ENCODE measurements at places on chromosomes 3 and 15. TPM values are rescaled to one million over a fixed set of nuclear protein-coding genes. Genes with fewer than 3 reads are reported as not detected.

The RARB gene
- total RNA-seq = 8.9 TPM

The LXN gene
- 16.5 TPM for total RNA-seq

The SLC6A11 gene
- total RNA-seq = 0.11 TPM

The ZNF860 gene
- 0.80 TPM for total RNA-seq

The PIK3CB gene
- total RNA-seq = 23.7 TPM

The SAMMSON gene
- total RNA-seq = not detected

The TMEM266 gene
- not detected for total RNA-seq

The ADAMTS9 gene
- total RNA-seq = 29.9 TPM

The PARP15 gene
- 0.82 TPM for total RNA-seq

The LRRIQ4 gene
- 0.43 TPM for total RNA-seq

The SYNM gene
- total RNA-seq = 43.6 TPM

The HRH1 gene
- total RNA-seq = 6.0 TPM

The PCCB gene
- 22.1 TPM for total RNA-seq

DNA sequence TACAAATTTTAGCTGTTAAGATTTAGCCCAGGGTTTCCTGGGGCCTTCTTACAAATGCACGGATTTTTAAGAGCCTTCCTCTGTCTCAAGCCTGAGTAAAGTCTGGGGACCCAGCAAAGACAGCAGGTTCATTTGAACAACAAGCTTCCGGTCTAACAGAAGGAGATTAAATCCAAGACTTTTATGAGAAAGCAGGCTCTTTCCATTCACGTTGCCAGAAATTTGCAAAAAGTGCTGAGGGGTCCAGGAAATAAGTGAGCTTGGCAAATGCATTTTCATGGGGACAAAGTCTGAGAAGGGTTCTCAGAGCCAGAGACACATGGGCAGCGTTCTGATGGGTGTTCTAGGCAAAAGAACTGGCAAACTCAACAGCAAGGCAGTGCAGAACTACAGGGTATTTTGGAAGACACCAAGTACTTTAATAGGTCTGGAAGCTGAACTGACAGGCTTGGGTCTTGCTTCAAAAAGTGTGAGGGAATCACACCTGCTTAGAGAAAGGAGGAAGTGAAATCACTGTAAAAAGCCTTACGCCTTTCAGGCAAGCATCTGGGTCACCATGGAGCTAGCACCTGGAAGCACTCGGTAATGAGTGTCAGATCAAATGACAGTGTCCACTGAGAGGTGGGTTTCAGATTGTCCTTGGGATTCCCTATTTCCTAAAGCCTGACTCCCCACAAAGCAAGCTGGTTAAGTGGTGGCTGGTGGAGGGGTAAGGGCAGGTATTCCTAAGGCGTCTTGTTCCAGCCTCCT, 115.8 kb upstream of the ARHGEF3 start:
- no peak for DNase-seq

DNA sequence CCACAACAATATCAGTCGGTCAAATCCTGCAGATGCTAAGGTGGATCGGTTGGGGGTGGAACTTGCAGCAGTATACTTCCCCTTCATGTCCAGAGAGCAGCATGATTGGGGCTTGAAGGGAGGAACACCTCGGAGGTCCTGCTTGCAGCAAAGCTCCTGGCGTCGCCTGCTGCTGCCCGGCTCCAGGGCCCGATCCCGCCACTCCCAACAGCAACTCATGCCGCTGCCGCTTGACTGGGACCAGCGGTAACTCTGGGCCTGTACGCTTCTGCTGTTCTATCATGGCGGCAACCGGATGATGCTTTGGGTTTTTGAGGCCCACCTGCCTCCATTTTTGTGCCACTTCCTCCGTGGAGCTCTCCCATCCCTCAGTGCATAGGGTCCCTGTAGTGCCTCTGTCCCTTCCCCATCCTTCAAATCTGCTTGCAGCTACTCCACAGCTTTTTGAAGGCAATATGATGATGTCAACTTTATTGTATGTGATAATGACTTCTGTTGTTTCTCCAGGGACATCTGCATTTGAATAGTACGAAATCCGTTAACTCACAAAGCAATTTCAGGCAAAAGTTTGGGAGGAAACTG, 56.3 kb downstream of the KCNAB1 start:
- no peak for DNase-seq

- DNase-seq = no peak
These were observed 31.3 kb upstream of the RAB6B start for GRCh38 chr3:133926736-133927539.

DNA sequence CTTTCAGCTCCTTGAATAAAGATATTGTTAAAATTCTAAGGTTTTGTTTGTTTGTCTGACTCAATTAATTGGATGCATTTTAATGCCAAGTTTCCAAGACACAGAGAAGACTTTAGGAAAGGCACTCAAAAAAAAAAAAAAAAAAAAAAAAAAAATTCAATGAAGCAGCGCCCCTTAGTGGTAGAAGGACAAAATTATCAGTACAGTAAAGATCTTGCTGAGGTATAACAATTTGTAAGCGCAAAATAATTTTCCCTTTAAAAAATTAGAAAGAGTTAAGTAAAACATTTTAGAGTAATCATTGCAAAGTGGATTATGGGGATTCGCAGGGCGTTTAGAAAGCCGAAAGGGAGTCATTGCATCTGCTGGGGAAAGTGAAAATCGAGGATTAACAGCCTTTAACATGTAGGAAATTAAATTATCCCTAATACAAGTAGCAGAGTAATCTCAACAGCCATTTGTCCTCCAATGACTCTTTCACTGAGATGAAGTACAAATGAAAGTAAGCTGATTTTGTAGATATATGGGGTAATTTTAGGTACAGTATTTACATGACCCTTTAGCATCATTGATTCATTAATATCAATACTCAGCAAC, 5.8 kb upstream of the DIS3L start:
- DNase-seq = no peak

- no peak for DNase-seq
These were observed 4.4 kb upstream of the ABHD5 start for GRCh38 chr3:43686333-43686699.

DNA sequence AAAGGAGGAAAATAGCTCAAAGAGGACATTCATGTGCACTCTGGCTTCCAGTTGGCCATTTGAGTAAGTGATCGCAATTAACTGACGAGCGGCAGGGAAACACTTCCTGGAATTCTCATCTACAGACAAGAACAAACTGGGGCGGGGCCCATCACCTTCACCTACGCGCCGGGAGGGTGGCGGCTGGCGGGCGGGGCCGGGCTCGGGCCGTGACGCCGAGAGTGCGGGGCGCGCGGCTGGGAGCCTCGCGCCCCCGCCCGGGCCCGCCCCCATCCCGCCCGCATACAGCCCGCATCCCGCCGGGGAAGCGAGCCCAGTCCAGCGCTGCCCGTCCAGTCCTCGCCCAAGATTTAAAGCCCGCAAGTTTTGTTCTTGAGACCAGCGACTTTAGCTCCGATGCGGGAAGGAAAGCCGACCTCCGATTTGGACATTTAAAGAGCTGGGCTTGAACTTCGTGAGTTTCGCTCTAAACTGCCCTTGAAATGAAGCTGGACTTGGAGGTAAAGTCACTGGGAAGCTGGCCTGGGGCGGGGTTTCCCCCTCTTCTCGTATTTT, at the start of gene B3GNT5:
Gene B3GNT5 (plus strand): TSS at position 281 of the 555 bp plus-strand sequence. CDS start 16,546 bp downstream, outside the sequence.
- DNase-seq = peak; percentile 33

- no peak for DNase-seq
These were observed 177.9 kb downstream of the SATB1 start for GRCh38 chr3:18247139-18247695.

DNA sequence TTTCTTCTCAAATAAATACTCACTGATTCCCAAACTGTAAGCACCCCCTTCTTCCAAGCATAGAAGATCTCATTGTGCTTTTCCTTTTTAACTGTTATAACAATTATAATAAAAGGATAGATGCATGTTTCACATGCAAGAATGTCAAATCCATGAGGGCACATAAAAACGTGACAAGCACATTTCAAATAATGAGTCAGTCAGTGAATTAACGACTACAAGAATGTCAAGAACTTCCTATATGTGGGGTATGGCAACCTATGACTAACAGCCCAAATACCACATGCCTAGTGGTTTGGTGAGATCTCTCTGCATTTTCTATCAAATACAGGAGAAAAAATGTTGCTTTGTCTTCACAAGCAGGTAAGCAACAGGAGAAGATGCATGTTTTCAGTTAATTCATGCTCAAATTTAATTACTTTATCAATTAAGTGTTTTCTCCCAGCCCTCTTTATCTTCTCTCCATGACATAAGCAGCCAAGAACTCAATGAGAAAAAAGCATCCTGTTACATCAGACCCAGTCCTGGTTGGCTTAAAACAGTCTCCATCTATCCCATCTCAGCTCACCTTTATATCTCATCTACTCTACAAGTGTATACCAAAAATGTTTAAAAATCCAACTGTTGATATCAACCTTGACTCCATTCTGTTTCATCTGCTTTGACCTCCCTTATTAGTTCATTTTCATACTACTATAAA, 181.5 kb upstream of the LMCD1 start:
- DNase-seq = no peak

GRCh38 chr15:85504749-85505676, 124.6 kb downstream of the AKAP13 start:
- no peak for DNase-seq

DNA sequence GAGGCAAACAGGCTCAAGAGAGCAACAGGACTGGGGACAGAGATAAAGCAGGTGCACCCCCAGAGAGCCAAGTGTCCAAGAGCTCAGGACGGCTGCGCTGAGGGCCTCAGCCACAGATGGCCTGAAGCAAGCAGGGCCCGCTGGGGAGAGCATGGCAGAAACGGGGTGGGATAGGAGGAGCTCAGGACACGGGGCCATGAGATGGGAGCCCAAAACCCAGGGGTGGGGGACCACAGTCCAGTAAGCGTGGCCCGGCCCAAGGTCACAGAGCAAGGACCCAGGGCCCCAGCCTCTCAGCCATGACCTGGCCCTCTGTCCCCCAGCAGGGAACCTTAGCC, 9.5 kb downstream of the DUSP7 start:
- no peak for DNase-seq

- DNase-seq = peak; percentile 68
These were observed 33.5 kb upstream of the MFSD1 start for GRCh38 chr3:158768361-158768787.

DNA sequence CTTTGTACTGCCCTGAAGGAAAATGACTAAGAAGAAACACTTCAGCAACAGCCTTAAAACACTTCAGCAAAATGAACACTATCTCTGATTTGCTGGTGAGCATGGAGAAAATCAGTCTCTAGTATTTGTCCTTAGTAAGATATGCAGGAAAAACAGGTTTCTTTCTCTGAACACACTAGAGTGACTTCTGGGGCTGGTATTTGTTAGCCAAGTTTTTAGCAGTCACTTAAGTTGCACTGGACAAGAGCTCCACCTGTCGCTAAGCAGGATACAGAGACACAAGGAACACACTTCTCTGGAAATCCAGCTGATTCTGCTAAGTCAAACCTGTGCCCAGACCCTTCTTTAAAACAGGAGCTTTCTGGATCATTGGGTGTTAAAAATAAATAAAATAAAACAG, 65.3 kb downstream of the CHAC1 start:
- no peak for DNase-seq

DNA sequence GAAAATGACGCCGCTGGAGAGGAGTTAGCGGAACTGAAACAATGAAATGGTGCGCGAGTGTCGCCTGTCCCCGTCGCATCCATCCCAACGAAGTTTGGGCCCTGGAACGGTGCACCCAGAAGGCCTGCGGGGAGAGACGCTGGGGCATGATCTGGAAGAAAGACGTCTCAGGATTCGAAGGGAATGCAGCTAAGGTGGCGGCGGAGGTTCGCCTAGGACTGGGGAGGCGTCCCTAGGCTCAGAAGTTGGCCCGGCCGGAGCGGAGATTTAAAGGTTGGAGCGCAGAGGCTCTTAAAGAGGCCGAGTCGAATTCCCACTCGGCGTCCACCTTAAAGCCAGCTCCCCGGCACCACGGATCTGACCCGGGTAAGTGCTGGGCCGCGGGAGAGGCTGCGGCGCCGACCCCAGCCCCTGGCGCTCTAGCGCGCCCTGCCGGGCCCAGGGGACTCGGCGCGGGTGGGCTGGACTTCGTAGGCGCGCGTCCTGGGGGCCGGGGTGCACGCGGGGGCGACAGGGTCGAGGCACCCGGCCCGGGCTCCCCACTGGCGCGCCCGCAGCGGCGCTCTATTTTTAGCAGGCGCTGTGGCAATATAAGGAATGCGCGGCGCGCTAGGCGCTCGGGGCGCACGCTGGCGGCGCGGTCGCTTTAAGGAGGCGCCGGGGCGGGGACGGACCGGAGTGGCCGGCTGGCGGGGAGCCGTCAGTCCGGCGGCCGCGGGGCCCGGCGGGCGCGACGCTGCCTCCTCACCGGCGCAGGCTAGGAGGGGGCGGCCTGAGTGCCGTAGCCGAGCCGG, at the start of gene MRAS:
Gene MRAS (plus strand): TSS at position 620 of the 794 bp plus-strand sequence. CDS start 24,305 bp downstream, outside the sequence.
- peak; percentile 78 for DNase-seq

- DNase-seq = no peak
These were observed 406.8 kb downstream of the MCTP2 start for GRCh38 chr15:94638183-94638582.

DNA sequence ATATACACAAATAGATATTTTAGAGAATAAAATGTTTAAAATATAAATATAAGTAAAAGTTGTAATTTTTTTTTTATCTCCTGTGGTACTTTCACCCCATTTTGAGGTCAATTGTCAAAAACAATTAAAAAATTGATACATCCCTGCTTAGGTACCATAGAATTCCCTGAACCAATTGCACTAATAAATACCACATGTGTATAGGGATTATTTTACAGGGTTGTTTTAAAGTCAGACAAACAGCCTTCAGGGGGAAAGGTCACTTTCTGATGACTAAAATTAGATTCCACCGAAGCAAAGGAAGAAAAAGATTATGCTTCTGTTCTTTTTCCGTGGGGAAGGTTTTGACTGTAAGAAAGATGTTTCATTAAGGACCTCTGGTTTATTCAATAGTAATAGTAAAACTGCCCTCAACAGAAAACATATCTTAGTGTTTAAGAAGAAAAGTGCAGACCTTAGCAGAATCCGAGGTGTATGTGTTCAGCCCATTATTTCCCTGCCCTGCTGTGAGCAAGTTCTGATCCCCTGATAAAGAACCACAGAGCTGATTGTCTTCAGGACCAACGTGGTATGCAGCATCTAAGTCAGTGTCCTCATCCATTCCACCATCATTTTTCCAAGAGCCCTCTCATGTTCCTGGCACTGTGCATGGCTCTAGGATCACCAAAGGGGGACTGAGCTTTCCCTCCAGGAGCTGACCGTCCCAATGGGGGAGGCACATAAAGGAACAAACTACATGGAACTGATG, 132.9 kb upstream of the IL12A start:
- DNase-seq = no peak

DNA sequence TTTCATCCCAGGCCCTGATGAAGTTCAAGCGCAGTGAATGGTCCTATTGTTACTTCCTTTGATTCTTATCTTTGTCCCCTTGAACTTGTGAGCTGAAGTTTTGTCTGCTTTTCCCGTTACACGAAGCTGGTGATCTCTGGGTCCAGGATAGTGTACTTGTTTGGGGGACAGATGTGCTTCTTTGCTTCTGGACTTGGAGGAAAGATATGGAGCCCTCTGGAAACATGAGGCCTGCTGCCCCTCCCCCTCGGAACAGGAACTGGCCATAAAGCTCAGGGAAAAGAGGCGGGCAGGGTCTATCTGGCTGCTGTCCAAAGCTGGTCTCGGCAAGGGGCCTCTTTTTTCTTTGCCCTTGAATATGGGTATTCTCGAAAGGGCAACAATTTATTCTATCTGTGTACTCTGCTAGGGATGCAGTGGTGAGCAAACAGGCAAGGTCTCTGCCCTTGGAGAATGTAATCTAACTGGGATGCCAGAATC, 47.6 kb downstream of the IDH2 start:
- no peak for DNase-seq
